ENCODE measurements at places on chromosomes 7 and 10.

- DNase-seq = no peak
These were observed 90.3 kb upstream of the SFMBT2 start for GRCh38 chr10:7501157-7501556.

DNA sequence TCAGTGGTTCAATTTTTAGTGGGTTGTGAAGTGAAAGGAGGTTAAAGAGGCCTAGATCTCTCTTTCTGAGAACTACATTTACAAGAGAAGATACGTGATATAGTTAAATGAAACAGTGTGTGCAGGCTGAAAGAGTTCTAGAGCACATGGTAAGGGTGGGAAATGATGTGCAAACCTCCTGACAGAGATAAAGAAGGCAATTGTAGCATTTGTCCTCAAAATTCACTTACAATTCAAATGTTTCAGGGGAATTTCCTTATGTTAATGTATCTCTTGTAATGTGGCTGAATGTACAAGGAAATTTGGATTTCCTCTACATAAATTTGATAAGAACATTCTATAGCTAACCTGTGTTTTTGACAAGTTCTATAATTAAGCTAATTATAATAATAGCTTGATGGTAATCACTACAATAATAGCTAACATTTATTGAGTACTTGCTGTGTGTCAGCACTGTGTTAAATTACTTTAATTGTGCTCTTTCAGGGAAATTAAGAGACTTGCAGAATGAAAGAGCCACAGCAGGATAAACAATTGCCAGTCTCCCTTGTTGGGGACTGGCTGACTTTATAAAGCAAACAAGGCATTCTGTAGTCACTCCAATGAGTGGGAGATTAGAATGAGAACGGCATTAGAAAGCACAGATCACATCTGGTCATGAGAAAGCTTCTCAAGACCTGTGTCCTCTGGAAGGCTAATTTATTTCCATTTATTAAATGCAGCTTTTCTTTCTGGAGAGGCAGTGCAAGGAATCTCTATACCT, 139.7 kb upstream of the TMEM72 start:
- DNase-seq = no peak

- no peak for DNase-seq
These were observed 102.7 kb upstream of the NPTX2 start for GRCh38 chr7:98514211-98515031.

DNA sequence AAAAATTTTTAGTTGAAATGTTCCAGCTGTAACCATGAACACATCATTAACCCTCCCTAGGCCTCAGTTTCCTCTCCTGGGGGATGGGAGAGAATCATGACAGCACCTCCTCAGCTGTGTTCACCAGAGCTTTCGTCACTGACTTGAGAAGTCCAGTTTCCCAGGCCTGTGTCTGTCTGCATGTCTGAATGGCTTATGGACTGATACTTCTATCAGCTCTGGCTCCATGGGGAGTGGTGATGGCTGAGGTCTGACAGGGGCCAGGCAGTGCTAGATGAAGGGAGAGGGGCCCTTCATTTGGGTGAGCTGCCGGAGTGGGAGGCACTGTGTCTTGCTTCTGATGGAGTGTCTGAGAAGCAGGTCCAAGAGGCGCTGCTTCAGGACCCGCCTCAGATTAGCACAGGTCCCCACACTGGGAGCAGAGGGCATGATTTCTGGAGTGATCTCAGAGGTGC, 192.9 kb downstream of the PTPN20 start:
- no peak for DNase-seq

DNA sequence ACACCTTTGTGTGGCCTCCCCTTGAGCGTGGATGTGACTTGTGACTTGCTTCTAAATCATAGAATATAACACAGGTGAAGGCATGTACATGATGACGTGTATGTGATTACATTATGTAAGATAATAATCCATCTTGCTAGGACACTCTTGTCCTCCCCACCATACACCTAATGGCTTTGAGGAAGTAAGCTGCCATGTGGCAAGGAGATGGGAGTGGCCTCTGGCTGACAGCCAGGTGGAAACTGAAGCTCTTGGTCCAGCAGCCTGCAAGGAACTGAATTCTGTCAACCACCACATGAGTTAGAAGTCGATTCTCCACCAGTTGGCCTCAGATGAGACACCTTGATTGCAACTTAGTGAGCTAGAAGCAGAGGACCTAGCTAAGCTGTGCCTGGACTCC, 67.4 kb upstream of the ELN start:
- no peak for DNase-seq

GRCh38 chr10:124568339-124568738, 106.7 kb downstream of the LHPP start:
- DNase-seq = no peak

DNA sequence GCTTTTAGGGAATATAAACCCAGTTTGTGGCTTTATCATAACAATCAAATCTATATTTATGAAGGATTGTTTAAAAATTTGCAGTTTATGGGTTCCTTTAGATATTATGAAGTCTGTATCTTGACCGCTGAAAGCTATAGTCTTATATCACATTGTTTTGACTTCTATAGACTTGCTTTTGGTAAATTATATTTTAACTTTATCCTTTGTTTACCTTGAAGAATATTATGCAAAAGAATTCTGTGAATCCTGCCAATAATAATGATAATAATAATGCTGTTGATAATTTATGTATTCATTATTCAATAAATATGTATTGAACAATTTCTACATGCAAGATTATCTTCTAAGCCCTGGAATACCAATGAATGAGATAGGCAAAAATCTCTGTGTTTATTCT, 101.9 kb upstream of the MTPN start:
- DNase-seq = no peak

GRCh38 chr7:70463352-70463938, 668.5 kb upstream of the GALNT17 start:
- no peak for DNase-seq

DNA sequence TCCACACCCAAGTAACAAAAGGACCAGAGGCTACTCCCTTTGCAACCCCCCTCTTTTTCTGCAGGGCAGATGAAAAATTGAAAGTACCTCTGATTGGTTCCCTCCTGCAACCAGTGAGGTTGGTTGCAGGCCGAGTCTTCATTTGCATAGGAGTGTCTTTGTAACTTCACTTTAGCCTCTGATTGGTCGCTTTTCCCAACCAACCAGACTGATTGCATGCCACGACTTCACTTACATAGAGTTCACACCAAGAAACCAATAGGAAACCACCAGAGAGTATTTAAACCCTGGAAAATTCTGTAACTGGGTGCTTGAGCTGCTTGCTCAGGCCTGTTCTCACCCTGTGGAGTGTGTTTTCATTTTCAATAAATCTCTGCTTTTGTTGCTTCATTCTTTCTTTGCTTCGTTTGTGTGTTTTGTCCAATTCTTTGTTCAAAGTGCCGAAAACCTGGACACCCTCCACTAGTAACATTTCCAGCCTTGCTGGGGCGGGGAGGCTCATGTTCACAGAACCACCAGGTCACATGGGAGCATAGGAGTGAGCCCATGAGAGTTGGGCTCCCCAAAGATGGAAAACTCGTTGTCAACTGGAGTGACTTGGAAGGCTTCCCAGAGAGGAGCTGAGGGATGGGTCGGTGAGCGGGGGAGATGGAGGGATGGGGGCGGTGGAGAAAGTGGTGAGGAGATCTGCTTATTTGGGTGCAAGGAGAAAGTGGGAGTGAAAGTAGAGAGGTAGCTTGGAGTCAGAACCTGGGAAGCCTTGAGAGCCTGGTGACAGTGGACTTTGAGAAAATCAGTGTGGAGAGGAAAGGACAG, 223.6 kb downstream of the GFRA1 start:
- DNase-seq = no peak

GRCh38 chr7:22025075-22025474, 79.4 kb upstream of the CDCA7L start:
- DNase-seq = no peak

- no peak for DNase-seq
These were observed 600.9 kb upstream of the MKI67 start for GRCh38 chr10:128727114-128727513.

DNA sequence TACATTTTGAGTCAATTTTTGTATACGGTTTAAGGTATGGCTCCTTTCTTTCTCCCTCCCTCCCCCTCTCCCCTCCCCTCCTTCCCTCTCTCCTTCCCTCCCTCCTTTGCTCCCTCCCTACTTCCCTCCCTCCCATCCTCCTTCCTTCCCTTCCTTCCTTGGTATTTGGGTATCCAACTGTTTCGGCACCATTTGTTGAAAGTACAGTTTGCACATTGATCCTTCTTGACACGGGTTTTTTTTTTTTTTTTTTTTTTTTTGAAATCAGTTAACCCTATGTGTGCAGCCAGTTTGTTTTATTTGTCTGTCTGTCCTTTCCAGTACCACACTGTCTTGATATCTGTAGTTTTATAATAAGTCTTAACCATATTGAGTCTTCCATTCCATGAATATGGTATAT, 39.9 kb upstream of the INSYN2A start:
- DNase-seq = no peak
